ENCODE measurements at places on chromosomes 7 and 10.

DNA sequence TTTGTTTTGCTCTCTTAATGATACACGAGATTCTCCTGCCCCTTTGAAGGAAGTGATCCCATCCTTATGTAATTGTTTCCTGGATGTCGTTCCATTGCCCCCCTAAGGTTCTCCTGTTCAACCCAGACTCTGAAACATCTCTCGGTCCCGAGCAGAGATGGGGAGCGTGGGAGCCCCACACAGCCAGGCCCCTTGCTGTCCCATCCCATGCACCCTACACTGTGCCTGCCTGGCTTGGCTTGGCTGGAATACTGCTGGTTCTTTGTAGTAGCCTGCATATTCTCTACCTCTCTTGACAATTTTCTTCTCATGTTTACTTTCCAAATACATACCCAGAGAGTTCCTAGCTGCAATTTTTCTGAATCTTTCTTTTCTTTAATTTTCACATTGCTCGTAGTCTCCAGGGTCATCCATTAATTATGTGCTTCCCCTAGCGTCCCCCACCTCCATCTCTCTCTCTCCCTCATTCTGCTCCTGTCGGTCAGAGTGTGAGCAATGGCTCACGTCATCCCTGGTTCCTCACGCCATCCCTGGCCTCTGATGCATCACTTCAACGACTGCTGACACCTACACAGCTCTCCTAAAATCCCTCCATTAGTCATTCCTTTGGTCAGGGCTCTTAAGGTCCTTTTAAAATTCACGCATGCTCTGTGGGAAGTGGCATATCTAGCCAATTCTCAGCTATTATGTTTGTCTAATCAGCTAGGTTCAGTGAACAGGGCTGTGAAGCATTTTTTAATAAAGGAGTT lies 32.5 kb upstream of the GPR158 start:
- no peak for DNase-seq

- DNase-seq: no peak
Observed at GRCh38 chr10:34775044-34775637, 40.0 kb downstream of the PARD3 start.

GRCh38 chr10:5895804-5896203 lies 5.8 kb downstream of the FBH1 start:
- DNase-seq: peak; percentile 53

DNA sequence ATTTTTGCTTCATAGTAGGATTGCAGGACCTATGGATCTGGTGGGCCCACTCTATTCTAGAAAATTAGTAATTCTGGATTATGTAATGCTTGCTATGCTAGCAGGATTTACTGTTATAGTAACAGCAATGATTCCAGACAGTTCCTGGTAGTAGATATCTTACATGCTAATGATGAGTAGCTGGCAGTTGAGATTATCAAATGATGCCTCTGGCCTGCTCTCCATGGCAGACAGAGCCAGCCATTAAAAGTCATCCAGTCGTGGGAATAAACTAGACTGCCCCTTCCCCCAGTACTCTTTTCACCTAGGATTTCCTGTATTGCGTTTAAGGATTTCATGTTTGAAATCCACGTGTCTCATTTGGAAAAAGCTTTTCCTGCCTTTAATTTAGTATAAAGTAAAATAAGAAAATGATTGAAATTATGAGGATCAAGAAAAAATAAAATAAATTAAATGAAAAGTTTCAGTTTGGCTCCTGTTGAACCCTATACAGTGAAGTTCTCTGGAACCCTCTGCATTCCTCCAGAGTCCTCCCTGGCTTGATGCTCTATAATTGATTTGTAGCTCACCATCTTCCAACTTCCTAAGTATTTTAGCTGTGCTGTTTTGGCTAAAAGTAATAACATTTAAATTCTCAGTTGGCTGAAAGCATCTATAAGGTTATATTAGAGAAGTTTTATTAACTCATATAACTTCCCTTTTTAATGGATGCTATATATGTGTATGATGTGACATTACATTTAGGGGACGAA lies 14.6 kb downstream of the UMAD1 start:
- no peak for DNase-seq

DNA sequence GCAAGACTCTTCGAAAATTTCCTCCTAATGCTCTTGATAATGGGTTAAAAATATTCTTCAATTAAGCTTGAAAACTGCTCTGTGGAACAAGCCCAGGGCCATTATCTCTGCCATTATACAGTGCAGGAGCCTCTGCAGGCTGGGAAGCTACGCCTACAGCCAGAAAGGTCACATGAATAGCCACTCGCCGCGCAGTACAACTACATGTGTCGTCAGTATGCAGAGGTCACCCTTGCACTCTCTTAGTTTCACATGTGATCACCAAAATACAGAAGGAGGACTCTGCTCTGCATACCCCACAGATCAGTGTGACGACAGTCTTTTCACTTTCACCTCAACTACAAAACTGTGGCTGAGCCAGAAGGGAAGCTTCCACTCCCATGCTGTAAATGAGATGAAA lies 141.8 kb upstream of the C1QL3 start:
- no peak for DNase-seq

- no peak for DNase-seq
Observed at GRCh38 chr7:37394158-37394557, 54.5 kb downstream of the ELMO1 start.

- DNase-seq: no peak
Observed at GRCh38 chr7:64881461-64882287, 21.4 kb upstream of the ZNF273 start.

GRCh38 chr10:87916515-87916914 lies 53.1 kb downstream of the PTEN start:
- DNase-seq: no peak

- no peak for DNase-seq
Observed at GRCh38 chr7:113431406-113431805, 313.1 kb upstream of the SMIM30 start.

DNA sequence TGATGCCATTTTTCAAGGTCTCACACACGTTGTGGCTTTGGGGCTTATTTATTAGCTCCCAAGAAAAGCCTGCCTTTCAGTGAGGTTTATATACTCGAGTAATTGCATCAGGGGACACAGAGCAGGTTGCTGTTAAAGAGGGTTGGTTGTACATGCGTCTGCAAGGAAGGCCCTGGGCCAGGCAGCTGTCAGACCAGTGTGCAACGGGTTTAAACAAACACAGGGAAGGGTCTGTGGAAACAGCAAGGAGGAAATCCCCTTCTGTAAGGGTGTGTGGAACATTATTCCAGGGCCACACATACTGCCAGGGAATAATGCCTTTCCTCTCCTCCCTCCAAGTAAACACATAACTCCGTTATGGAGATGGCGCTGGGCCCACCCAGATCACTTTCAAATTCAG lies 1.7 kb upstream of the CHST15 start:
- no peak for DNase-seq

DNA sequence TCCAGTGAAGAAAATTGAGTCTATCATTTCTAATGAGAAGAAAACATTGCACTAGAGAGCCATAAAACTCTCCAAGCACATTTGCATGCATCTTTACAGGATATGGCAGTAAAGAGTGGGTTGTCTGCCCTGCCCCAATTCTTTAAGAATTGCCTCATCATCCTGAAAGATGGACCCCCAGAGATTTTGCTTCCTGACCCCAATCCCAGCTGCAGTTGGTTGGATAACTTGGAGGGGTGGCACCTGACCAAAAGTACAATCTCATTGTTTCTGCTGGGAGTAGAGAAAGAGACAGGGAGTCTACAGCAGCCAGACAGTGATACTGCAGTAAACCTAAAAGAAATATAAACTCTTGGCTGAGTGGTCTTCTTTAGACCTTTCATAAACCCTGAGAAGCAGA lies 49.1 kb upstream of the ADCY1 start:
- DNase-seq: no peak

DNA sequence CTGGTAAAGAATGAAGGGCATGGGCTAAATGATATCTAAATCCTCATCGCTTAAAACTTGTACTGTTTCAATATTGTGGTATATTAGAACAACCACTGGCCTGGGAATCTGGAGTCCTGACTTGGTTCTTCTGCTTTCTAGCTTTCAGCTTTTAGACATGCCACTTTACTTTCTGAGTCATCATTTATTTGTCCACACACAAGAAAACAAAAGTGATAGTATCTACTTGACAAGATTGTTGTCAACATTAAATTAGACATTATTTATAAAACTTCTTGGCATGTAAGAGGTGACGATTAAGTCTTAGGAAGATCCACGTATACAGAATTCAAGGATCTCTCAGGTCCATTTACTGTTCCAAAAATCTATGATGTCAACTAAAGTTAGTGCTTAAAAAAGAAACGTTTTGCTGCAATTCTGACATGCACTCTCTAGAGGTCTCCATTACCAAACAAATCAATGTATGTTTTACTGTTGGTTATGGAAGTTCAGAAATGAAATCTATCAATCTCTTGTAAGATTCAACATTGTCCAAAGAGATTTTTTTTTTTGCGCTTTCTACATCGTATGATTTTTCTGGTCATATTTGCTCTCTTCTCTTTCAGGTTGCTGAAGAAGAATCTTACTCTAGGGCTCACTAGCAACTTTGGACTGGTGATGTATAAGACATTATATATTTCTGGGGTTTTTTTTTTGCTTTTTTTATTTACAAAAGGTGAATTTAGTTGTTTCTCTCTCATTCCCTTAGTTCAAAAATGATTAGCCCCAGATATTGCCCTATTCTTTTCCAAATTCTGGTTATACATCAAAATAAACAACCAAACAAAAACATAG lies 53.6 kb upstream of the DYNC1I1 start:
- DNase-seq: no peak

- DNase-seq: no peak
Observed at GRCh38 chr10:94287336-94287735, 75.4 kb downstream of the NOC3L start.

DNA sequence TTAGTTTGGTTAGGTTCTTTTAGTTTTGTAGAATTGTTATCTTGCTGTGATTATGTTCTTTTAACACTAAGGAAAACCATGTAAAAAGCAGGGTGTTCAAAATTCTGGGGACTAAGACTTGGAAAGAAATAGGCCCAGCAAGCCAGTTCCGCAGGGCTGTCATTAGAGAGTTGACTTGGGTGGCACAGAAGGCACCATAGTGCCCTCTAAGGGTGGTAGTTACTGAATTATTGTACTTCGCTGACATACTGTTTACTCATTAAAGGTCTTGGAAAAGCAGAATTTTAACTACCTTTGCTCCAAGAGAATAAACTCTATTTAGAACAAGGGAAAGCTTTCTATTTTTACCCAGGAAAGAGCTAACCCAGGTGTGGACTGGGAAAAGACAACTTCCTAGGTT lies 86.5 kb downstream of the OTUD1 start:
- DNase-seq: peak; percentile 33

DNA sequence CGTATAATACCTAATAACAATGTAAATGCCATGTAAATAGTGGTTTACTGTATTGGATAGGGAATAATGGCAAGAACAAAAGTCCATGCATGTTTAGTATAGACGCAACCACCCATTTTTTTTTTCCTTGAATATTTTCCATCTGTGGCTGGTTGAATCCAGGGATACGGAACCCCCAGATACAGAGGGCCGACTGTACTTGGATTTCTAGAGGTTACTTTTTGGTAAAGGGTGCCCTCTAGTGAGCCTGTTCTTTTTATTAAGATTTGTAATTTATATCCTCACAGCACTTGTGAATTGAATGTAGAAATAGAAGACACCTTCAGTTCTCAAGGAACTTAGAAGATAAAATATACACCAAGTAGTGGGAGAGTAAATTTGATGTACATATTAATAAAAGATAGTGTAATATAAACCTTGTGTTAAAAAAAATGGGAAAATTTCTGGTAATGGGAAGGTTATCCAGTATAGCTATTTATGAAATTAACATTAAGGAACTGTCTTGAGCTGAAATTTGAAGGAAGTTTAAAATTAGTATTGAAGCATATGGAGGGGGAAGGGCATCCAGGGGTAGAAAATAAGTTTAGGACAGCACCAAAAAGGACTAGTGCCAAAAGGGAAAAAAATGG lies 32.0 kb downstream of the EXOC6 start:
- DNase-seq: no peak

GRCh38 chr10:50506861-50507573 lies 116.7 kb downstream of the SGMS1 start:
- DNase-seq: no peak

GRCh38 chr7:77542409-77542808 lies 5.3 kb downstream of the PTPN12 start:
- DNase-seq: no peak

DNA sequence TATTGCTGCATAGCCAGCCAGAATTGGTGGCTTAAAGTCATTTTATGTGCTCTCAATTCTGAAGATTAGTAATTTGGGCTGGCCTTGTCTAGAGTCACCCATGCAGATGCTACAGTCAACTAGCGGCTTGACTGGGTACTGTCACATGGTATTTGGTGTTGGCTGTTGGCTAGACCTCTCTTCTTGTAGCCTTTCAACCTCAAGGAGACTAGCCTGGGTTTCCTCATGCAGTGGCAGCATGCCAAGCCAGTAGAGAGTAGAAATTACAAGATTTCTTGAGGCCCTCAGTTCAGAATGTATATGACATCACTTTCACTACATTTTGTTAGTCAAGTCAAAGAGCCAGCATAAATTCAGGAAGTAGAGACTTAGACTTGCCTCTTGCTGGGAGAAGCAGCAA lies 3.7 kb upstream of the ZNF800 start:
- DNase-seq: peak; percentile 9

DNA sequence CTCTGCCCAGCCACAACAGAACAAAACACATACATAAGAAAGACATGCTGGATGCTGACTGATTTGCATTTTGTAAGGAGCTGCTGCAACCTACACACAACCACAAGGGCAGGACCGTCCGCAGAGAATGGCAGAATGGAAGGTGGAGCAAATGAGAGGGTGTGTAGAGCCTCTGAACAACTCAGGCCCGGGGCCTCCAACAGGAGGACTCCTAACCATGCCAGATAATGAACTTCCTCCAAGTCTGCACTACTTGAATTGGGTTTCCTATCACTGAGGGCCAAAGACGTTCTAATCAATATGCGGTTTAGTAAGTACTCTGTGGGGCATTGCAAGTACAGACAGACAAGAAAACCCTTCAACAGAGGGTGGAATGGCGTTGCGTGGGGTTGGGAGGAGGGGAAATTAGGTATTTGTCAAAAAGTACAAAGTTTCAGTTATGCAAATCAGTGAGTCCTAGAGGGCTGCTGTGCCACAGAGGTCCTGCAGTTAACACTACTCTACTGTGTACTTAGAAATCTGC lies 14.6 kb downstream of the VOPP1 start:
- DNase-seq: peak; percentile 71

GRCh38 chr10:118723466-118723865 lies 31.3 kb downstream of the CACUL1 start:
- no peak for DNase-seq

GRCh38 chr7:36119005-36119706 lies 33.9 kb upstream of the EEPD1 start:
- DNase-seq: no peak

GRCh38 chr10:22133749-22134624 lies 83.8 kb downstream of the EBLN1 start:
- DNase-seq: no peak

- no peak for DNase-seq
Observed at GRCh38 chr10:111933937-111934336, 249.6 kb downstream of the GPAM start.

DNA sequence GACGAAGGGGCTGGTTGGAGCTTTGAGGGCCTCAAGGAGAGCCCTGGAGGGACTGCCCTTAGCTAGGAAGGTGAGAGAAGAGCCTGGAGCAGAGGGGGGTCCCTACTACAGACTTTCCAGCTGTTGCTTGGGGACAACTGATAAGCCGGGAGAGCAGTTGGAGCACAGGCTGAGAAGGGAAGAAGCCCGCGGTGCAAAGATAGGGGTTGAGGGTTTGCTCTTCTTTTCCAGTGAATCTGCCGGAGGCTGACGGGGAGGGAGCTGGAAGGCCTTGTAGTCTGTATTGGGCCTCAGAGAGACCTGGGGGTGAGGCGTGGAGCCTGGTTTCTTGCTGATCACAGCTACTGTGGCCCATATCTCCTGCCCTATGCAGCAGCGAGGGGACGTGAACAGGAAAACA lies 23.7 kb downstream of the CYP26A1 start:
- no peak for DNase-seq

- DNase-seq: no peak
Observed at GRCh38 chr10:21423850-21424249, 101.6 kb downstream of the SKIDA1 start.

Measured in germinal center (tissue), 1 donor.